ENCODE measurements at places on chromosomes 3 and 15.

GRCh38 chr15:68630211-68630555 lies 51.4 kb downstream of the CORO2B start:
- no peak for DNase-seq

DNA sequence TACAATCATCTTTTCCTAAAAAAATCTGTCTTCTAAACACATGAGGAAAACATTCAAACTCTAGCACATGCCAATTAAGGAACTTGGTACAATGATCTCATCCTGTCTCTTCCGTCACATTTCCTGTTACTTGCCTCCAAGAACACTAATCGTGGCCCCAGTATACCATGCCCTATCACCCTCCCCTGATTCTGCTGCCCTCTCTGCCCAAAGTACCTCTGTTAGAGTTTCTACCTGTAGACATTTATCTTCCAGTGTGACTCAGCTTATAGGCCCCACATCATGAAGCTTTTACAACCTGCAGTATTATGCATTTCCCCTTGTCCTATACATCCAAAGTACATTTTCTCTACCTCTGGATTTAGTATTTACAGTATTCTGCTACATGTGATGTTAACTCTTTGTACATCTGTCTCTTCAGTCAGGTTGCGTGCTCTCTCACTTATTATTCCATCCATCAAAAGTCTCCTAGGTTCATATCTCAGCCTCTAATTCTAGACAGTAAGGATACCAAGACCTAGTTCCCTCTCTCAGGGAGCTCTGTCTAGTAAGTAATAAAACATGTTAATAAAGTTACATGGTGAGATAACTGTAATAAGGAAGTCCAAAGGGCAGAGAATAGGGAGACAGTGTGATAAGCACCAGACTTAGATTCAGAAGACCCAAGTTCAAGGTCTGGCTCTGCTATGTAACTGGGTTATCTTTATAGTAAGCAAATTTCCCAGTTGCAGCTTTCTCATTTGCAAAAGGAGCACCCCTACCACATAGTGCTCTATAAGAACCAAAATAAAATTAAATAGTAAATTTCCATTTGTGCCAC lies 8.9 kb upstream of the SEMA6D start:
- no peak for DNase-seq

DNA sequence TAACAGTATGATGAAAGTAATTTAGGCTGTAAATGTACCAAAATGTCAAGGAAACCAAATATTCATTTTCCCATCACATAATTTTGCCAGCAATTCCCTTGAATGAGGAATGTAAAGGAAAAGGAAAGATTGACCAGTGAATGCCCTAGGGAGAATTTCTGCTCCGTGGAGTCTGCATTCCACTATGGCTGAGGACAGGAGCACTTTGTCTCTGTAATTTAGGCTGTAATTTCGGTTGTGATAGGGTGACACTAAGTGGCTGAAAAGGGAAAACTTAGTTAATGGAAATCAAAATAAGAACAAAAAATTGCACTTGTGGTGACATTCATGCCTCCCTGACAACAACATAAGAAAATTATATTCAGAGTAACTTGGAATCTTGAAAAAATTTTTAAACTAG lies 8.3 kb upstream of the TMEM207 start:
- DNase-seq: no peak

DNA sequence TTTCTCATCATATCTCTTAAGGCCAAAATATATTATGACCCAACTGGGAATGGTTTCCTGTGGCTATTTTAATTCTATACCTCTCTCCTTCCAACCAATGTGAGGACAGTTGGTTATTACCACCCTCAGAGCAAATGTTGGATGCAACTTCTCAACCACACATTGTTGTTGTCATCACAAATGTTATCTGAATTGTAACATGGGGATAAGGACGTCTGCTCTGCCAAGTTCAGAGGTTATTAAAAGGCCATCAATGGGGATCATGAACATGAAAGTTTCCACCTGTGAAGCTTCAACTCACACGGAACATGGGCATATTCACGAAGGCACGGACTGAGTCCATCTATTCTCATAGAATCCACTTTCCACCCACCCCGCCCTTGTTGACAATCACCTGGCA lies 46.8 kb downstream of the MB21D2 start:
- no peak for DNase-seq

- DNase-seq: no peak
Measured at GRCh38 chr3:46913644-46914043, 36.1 kb downstream of the PTH1R start.

GRCh38 chr3:148975248-148975647 lies 16.1 kb upstream of the GYG1 start:
- no peak for DNase-seq

DNA sequence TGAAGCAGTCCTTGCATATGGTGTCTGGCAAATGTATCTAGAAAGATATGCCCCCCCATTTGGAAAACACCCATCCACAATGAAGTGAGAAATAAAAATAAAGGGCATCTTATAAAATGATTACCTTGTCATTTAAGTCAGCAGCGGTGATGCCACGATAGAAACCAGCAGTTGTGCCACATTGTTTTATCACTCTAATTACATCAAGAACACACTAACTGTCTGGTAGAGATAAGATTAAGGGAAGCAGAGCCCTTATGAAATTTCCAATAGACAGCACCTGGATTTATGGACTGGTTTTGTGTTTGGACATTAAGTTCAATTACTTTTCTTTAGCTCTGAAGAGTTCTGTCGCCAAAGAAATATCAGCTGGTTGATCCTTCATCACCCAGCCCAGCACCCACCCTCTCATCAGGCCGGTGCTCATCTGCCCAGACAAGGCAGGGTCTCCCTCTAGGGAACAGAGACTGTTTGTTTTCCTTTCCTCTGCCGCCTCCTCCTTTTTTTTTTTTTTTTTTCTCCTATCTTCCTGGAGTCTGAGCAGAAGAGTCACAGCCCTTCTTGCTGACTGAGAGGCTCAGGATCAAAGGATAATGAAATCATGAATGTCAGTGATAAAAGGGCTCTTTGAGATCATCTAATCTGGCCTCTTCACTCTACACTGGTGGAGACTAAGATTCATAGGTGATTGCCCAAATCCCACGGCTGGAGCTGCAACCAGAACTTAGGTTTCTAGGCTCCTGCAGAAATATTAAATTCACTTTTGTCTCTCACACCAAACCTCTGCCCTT lies 464.1 kb downstream of the NTRK3 start:
- no peak for DNase-seq

- no peak for DNase-seq
Measured at GRCh38 chr3:29057326-29057725, 223.5 kb upstream of the RBMS3 start.

GRCh38 chr15:25713736-25714537 lies 149.2 kb downstream of the ATP10A start:
- no peak for DNase-seq

GRCh38 chr3:86993704-86994103 lies 2.8 kb upstream of the VGLL3 start:
- DNase-seq: no peak

DNA sequence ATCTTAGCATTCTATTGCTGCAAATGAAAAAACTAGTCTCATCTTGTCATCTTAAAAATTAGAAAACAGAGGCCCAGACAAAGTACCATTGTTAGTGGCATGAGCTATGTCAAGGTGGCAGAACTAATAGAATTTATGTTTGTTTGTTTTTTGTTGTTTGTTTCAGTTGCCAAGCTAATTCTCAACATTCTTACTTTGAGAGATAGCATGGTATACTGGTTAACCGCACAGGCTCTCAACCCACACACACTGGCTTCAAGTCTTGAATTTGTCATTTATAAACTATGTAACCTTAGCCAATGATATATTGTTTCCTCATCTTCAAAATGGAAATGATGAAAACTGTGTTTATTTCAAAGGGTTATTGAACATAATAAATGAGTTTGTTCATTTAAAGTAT lies 367.6 kb upstream of the PLSCR5 start:
- DNase-seq: no peak

GRCh38 chr3:31918179-31919150 lies 62.6 kb downstream of the OSBPL10 start:
- no peak for DNase-seq

All from activated T-helper 1 cell treated with anti-CD3 and anti-CD28 coated beads, Interleukin-2, amount 50 U/mL, for 16 hours (primary cell).